GM04503 (cell line): ENCODE measurements at places on chromosomes 3 and 15.
A peak's percentile ranks its signal among the peaks of the same experiment; 100 is the strongest.

DNA sequence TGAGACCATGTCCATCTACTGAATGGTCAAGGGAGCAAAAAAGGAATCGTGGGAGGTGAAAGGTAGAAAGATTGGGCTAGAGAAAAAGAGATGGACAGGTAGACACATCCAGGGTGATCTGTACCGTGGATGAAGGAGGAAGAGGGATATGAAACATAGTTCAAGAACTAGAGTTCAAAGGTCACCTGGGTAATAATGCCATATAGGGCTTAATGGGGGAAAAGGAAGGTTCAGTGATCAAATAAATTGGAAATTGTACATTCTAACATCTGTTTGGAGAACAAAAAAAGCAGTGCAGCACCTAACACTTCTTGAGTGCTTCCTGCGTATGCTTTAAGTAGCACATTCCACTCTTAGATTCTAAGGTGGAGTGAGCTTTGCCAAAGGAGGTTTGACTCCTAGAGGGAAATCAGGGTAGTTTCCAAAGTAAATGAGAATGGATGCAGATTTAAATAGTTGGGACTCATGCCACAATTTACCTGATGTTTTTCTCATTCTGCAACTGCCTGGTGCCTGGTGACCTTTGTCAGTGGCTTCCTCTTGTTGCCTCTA is 46.6 kb downstream of the MITF start:
- DNase-seq = no peak

- DNase-seq = no peak
Measured at GRCh38 chr3:59451800-59452746, 402.2 kb upstream of the CFAP20DC start.

DNA sequence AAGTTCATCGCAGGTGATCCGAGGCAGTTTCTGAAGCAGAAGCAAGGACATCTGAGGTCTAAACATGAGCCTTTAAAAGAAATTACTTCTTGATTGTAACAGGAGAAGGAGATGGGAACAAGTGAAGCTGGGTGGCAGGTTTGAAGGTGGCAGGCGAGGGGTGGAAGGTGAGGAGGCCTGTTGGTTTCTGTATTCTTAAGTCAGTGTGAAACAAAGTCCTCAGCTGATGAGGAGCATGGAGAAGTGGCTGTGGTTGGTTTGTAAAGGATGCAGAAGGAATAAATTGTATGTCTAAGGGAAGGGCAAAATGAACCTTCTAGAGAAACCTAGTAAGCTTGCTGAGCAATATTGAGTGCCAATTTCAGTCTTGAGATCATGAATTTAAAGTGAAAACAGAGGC is 298.8 kb downstream of the CHST2 start:
- no peak for DNase-seq

- no peak for DNase-seq
Measured at GRCh38 chr15:50143255-50143860, 24.3 kb upstream of the ATP8B4 start.

DNA sequence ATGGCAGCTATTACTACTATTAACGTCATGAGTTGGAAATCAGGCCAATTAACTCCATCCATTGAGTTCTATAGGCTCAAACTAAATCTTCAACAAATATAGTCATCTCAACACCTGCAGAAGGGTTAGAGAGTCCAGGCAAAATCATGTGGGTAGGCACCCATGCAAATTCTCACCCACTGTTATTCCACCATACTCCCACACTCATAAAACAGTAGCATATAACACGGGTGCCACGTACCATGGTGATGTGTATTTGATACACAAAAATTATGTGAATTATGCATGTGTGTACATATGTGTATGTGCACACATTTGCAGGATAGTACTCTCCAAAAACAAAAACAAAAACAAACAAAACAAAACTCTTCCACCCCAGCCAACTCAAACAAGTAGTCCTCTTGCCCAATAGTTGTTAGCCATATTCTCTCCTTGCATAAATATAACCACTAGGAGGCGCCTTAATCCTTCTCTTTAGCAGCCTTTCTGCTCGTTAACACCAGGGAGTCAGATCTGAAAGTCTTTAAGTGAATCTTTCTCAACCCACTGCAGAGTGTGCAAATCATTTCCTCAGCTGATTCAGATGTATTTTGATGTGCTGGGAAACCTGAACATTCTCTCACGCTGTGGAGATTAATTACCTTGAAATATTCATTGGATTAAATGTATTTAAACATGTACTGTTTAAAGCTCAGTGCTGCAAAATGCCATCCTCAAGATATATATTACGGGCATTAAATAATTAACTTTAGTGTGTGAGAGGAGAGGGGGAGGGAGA is 38.0 kb upstream of the COPB2 start:
- DNase-seq = peak; percentile 34

GRCh38 chr3:185658943-185659342 is 72.8 kb downstream of the SENP2 start:
- DNase-seq = no peak

- DNase-seq = no peak
Measured at GRCh38 chr15:68344600-68344999, 67.1 kb downstream of the FEM1B start.

DNA sequence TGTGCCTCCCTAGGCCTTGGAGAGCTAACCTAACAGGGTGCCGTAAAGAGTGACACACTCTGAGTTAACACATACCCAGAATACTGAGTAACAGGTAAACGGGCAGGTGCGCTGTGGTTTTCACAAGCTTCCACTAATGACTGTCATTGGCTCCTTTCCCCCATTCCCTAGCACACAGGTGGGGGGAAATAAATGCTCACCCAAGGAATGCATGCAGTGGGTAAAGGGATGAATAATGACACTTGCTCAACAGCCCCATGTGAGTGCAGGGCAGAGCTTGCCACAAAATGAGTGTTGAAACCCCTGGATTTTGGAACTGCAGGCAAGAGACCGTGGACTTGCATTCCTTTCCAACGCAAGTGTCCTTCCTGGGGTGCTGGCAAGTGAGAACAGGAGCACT is 57.6 kb downstream of the ADAMTS17 start:
- DNase-seq = no peak

DNA sequence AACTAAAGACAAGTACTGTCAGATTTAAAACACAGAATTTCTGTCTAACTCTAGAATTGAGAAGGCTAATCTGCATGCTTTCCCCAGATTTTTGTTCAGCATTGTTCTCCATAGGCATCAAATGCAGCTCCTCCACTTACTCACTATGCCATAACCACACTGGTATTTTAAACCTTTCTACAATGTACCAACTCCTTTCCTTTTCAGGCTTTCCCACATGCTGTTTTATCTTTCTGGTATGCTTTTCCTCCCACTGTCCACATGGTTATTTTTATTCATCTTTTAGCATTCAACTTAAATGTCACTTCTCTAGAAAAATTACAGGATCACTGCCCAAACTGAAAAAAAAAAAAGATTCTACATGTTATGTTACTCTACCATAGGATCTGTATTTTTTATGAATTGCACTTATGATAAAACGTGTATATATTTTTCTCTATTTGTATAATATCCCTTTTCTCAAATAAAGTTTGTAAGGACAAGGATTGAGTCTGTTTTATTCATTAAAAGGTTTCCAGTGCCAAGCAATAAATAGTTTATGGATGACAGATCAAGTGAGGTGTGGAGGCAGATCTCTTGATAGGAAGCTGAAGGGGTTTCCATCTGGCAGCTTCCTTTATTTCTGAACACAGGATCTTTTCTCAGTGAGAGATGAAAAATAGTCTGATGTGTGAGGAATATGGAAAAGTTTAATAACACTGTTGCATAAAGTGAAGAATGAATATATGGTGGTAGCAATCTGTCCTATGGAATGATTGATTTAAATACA is 1064.5 kb downstream of the ZPLD1 start:
- peak; percentile 35 for DNase-seq

DNA sequence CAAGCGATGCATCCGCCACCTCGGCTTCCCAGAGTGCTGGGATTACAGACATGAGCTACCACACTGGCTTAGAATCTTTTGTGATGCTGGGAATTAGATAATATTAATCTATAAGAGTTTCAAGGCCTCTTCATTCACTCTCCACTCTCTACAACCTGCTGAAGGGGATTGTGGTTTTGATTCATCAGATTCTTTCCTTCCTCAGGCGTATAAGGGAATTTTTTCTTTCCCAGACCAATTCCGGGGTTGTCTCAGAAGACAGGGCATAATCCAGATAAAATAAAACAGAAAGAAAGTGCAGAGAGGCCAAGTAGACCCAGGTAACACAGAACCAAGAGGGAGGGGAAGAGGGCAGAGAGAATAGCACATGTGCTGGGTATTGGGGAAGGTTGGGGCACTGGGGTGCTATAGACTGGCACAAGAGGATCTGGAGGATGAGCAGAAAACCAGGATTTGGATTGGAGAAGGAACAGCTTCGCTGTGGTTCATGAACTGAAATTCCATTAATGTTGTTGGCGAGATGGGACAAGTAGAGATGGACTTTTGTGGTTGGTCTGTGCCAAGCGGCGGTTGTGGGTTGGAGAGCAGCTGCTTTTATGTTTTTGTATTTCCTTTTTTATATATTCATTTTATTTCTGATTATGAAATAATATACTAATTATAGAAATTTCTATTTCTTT is 12.8 kb downstream of the ARL6IP5 start:
- no peak for DNase-seq

DNA sequence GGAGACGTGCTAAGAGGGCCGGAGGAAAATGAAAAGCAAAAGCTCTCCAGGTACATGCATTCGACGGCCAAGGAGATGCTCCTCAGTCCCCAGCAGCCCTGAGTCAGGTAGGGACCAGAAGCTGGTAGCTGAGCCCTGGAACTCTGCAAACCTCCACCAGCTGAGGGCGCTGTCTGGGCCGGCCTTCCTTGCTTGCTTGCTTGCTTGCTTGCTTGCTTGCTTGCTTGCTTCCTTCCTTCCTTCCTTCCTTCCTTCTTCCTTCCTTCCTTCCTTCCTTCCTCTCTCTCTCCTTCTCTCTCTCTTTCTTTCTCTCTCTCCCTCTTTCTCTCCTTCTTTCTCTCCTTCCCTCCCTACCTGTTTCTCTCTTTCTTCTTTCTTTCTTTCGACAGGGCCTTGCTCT is 94.6 kb upstream of the RASGRF1 start:
- DNase-seq = no peak

- no peak for DNase-seq
Measured at GRCh38 chr15:60839510-60840211, 360.7 kb upstream of the ICE2 start.

- no peak for DNase-seq
Measured at GRCh38 chr15:70056091-70056680, 41.5 kb downstream of the TLE3 start.

DNA sequence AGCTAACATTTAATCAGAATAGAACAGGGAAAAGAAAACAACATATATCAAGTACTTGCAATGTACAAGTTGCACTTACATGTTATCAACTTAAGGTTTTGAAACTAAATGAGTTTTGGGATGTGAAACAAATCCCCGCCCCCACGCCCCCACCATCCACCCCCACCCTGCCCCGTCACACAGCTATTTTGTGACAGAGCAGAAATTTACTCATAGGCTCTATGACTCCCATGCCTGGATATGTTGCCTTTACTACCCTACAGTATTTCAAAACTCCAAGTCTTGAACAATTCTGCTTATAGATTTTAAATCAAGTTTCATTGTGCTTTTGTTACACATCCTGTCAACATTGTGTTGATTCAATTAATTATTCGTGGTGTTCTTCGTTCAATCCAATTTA is 18.1 kb upstream of the IL1RAP start:
- DNase-seq = no peak

GRCh38 chr3:37855363-37855970 is 6.2 kb upstream of the CTDSPL start:
- no peak for DNase-seq

GRCh38 chr3:34292605-34293300 is 494.3 kb downstream of the PDCD6IP start:
- DNase-seq = no peak

DNA sequence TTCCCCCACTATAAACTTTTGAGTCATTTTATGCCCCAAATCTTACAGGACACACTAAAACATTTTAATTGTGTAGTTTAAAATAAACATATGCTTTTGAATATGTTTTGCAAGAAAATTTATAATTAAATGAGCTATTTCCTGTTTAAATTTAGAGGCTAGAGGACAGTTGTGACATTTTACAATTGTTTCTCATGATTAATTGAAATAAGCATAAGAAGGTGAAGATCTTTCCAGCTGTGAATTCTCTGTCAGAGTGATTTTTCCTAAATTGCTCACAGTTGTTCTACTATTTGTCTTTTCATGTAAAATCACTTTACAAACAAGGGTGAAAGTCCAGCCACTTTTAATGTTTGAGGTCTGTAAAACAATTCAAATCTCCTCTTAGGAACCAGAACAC is 892.3 kb downstream of the CADM2 start:
- no peak for DNase-seq

DNA sequence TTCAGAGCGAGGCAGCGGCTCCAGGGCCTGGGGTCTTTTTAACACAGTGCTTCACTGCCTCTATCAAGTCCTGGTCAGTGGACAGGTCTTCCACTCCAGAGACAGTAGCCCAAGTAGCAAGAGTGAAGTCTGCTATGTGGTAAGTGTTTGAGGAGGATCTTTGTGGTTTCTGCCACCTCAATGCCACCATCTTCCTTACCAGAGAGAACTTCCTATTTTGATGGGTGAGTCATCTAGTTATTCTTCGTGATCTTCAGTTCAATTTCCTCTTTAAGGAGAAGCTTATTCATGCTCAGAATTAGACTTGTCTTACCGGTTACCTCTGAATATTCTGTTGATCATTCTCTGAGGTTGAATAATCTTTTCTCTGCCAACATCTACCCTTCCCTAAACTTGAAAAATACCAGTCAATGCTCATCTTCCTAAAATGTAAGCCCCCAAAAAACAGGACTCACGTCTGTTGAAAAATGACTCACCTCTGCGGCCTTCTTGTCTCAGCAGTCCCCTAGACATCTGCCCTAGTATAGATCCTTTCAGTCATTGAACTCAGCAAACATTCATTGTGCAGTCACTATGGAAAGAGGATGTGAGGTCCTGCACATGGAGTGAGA is 32.2 kb upstream of the BCL6 start:
- no peak for DNase-seq

DNA sequence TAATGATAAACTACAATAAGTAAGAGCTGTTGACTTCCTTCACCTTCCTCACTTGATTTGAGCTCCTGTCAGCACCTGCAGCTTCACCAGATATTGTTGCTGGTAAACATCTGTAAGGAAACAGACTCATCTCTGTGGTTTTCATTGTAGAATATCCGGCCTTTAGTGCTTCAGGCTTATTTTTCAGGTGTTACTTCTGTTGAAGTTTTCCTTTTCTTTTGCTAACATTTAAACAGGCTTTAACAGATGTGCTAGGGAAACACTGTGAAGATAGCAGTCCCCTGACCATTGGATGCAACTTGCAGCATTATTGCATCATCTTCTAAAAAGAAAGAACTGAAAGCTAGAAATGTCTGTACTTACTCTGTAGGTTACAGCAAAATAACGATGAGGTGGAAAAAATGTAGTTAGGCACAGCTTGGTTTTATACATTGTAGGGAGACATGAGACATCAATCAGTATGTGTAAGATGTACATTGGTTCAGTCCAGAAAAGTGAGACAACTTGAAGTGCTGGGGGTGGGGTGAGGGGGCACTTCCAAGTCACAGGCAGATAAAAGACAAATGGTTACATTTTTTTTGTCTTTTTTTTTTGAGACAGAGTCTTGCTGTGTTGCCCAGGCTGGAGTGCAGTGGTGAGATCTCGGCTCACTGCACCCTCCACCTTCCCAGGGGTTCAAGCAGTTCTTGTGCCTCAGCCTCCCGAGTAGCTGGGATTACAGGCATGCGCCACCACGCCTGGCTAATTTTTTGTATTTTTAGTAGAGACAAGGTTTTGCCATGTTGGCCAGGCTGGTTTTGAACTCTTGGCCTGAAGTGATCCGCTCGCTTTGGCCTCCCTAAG is 10.2 kb downstream of the EDEM1 start:
- DNase-seq = no peak

- DNase-seq = peak; percentile 40
Measured at GRCh38 chr3:20511863-20512505, 326.0 kb upstream of the SGO1 start.
